ENCODE measurements at places on chromosomes 12 and 14. TPM values are rescaled to one million over a fixed set of nuclear protein-coding genes. Genes with fewer than 3 reads are reported as not detected.

- no peak overlapping the region for H3K4me3 ChIP-seq
- H3K27me3 ChIP-seq: no peaks in the 10 kb centered on the region
- no peak overlapping the region for H3K27ac ChIP-seq
- DNase-seq: no peak
- no peaks in the 10 kb centered on the region for H3K36me3 ChIP-seq
- no peaks in the 10 kb centered on the region for H3K4me1 ChIP-seq
Measured at GRCh38 chr14:27484633-27485032, 886.8 kb upstream of the NOVA1 start.

GRCh38 chr12:23008623-23009022 is 383.7 kb downstream of the ETNK1 start:
- H3K4me3 ChIP-seq: no peak overlapping the region
- H3K27ac ChIP-seq: no peak overlapping the region
- no peak for DNase-seq
- H3K36me3 ChIP-seq: no peaks in the 10 kb centered on the region
- H3K27me3 ChIP-seq: no peaks in the 10 kb centered on the region
- H3K4me1 ChIP-seq: no peaks in the 10 kb centered on the region

DNA sequence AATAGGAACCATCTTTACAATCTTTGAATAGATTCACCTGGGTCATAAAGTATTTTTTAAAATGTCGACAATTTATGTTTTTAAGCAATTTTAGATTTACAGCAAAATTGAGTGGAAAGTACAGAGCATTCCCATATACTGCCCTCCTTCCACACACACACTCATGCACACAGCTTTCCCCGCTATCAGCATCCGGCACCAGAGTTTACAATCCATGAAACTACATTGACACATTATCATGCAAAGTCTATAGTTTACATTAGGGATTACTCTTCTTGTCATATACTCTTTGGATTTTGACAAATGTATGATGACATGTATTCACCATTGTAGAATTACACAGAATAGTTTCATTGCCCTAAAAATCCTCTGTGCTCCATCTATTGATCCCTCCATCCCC is 9.0 kb upstream of the SYNE2 start:
- H3K27me3 ChIP-seq: no peaks in the 10 kb centered on the region
- no peak overlapping the region for H3K4me3 ChIP-seq
- no peaks in the 10 kb centered on the region for H3K36me3 ChIP-seq
- no peaks in the 10 kb centered on the region for H3K4me1 ChIP-seq
- no peak for DNase-seq

Gene CCNT1
- 54.0 TPM for total RNA-seq

DNA sequence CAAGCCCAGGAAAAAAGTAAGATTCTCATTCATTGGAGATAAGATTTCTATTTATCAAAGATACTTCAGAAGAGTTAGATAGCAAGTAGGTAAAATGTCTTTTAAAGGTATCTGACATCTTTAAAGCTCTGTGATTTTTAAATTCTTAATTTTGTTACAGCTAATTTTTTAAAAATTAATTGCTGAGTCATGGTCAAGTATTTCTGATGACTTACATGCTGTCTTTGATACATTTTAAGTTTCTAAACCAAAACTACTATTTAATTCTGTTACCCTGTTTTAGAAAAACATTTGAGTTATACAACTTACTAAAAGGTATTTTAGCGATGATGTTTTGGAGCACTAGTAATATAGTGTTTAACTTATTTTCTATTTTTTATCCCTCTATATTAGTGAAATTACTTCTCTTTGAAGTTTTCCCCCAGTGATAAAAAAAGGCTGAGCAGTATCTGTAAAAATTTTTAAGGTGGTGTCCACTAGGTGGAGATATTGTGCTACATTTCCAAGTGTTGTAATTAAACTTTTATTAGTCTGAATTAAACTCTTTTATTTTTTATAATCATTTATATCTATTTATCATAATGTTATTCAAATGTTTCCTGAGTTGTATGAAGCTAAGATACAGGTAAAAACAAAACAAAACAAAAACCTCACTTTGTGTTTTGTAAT is 11.5 kb downstream of the ALG10 start:
- DNase-seq: no peak
- no peaks in the 10 kb centered on the region for H3K27me3 ChIP-seq
- no peaks in the 10 kb centered on the region for H3K36me3 ChIP-seq

Gene IL22
- total RNA-seq: not detected

GRCh38 chr14:69501423-69501838 is 16.9 kb downstream of the PLEKHD1 start:
- H3K4me3 ChIP-seq: no peak overlapping the region
- no peaks in the 10 kb centered on the region for H3K4me1 ChIP-seq
- H3K36me3 ChIP-seq: no peaks in the 10 kb centered on the region
- H3K27ac ChIP-seq: no peak overlapping the region

DNA sequence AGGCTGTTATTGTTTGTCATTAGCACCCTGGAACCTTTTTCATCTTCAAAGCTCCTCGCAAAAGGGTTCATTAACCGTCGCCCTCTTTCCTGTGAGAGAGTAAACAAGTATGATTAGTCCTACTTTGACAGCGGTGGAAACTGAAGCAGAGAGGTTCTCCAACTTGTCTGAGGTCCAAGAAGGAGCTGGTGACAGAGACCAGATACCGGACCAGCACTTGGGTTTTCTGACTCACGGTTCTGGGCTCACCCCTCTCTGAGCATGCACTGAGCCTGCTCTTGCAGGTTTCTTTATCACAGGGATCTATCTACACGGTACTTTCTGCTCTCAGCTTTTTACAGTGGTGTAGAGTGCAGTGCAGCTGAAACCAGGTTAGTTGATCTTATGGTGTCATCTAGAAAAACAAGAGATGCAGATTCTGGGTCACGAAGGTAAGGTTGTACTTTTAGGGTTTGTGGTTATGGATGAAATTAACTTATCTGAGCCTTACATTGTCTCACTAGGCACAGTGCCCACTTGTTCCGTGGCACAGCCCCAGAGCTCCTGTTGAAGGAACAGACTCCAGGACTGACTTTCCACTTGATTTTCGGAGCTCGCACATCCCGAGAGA is 62.1 kb downstream of the PPP2R5C start:
- H3K27me3 ChIP-seq: no peaks in the 10 kb centered on the region
- peaks cover 16% of the 10 kb centered on the region for H3K36me3 ChIP-seq
- DNase-seq: peak; percentile 49
- peak overlapping the region; percentile 90 for H3K27ac ChIP-seq
- H3K4me1 ChIP-seq: peaks cover 73% of the 10 kb centered on the region

GRCh38 chr14:73289729-73290128 is 52.4 kb downstream of the PAPLN start:
- no peaks in the 10 kb centered on the region for H3K27me3 ChIP-seq
- H3K27ac ChIP-seq: no peak overlapping the region
- no peaks in the 10 kb centered on the region for H3K4me1 ChIP-seq
- peaks cover 68% of the 10 kb centered on the region for H3K36me3 ChIP-seq
- no peak overlapping the region for H3K4me3 ChIP-seq

- no peaks in the 10 kb centered on the region for H3K36me3 ChIP-seq
- DNase-seq: peak; percentile 57
- H3K27ac ChIP-seq: peak overlapping the region; percentile 57
- no peak overlapping the region for H3K4me3 ChIP-seq
- H3K27me3 ChIP-seq: no peaks in the 10 kb centered on the region
Measured at GRCh38 chr14:74852922-74853530, 22.9 kb downstream of the PROX2 start.

- no peaks in the 10 kb centered on the region for H3K36me3 ChIP-seq
- H3K27me3 ChIP-seq: no peaks in the 10 kb centered on the region
- H3K27ac ChIP-seq: no peak overlapping the region
- H3K4me3 ChIP-seq: no peak overlapping the region
- peaks cover 7% of the 10 kb centered on the region for H3K4me1 ChIP-seq
Measured at GRCh38 chr14:93909429-93910128, 17.6 kb upstream of the FAM181A start.

DNA sequence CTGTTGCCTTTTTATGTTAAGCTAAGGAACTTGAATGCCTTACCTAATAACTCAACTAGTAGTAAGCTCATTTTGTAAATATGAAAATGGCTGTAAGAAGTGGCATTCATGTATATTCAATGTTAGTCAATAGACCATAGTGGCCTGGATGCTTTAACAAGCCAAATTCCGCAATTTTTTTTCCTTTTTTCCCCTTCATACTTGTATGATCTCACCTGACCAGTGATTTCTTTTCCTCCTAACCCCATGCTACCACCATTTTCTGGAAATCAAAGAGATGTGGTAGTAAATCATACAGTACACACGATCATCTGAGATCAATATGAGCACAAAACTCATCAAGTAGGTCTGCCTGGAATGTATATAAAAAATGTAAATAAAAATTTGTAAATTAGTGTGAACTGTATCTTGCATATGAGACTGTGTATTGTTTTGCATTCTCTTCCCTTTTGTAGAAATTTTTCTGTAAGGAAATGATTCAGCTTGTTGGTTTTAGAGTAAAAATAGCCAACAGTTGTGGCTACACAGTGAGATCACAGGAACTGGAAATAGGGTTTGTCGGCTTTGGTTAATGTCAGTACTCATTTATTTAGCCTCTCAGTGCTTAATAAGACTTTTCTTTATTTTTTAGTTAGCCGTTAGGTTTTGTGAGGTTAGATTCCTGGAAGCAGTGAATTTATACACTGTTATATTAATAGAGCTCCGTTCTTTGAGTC is 62.5 kb downstream of the ETNK1 start:
- H3K36me3 ChIP-seq: no peaks in the 10 kb centered on the region
- peaks cover 19% of the 10 kb centered on the region for H3K4me1 ChIP-seq
- peak overlapping the region; percentile 30 for H3K27ac ChIP-seq
- no peak overlapping the region for H3K4me3 ChIP-seq
- no peak for DNase-seq

DNA sequence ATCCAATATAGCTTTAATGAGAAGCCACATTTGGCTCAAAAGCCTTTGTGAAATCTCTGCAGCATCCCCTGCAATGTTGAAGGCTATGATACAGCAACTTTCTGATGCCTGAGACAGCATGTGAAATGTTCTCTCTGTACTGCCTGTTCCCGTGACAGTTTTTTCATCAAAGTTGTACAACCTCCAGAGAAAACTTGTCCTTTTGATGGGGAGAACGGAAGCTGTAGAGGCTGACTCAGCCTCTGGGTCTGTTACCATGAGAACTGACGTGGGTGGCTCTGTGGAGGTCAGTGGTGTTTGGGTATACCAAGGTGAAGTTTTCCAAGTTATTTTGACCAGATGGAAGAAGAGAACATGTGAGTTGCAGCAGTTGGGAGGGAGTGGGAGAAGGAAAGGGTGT is 17.0 kb downstream of the SLC4A8 start:
- no peaks in the 10 kb centered on the region for H3K4me1 ChIP-seq
- H3K36me3 ChIP-seq: no peaks in the 10 kb centered on the region
- no peak overlapping the region for H3K27ac ChIP-seq
- DNase-seq: no peak
- no peak overlapping the region for H3K4me3 ChIP-seq

DNA sequence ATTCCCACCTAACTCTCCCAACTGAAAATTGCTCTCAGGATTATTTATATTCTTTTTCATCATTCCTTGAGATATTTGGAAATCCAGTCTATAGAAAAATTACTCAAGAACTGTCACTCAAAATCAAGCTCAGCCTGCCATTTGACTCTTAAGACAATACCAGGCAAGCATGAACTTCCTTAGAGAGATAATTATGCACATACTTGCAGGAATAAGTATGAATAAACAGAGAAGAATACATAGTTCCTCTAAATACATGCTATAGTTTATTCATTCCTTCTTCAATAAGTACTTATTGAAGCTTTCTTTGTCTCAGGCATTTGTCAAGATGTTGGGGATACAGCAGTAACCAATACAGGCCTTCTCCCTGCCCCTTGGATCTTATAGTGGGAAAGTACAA is 154.1 kb downstream of the SRGAP1 start:
- DNase-seq: no peak
- H3K36me3 ChIP-seq: no peaks in the 10 kb centered on the region
- H3K4me1 ChIP-seq: no peaks in the 10 kb centered on the region
- H3K27ac ChIP-seq: no peak overlapping the region
- no peaks in the 10 kb centered on the region for H3K27me3 ChIP-seq

- no peak overlapping the region for H3K4me3 ChIP-seq
- no peaks in the 10 kb centered on the region for H3K27me3 ChIP-seq
- no peak for DNase-seq
Measured at GRCh38 chr12:94726236-94726835, 76.0 kb upstream of the TMCC3 start.

DNA sequence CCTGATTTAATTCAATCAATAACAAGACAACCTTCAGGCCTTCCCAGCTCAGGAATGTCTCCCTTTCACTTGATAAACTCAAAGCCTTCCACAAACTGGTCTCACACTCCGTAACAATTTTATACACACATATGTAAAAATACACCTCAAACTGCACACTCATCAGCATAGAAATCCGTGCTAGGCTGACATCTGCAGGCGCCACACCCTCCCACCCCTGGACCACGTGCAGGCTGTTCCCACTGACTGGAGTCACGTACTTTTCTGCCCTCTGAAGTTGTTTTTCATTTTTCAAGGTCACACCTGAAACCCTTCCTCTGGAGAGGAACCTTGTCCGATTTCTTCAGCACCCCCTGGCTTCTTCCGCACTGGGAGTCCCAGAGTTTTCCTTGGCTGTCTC is 27.6 kb downstream of the FBXO21 start:
- DNase-seq: no peak
- no peaks in the 10 kb centered on the region for H3K4me1 ChIP-seq
- H3K27me3 ChIP-seq: no peaks in the 10 kb centered on the region
- no peak overlapping the region for H3K27ac ChIP-seq
- H3K4me3 ChIP-seq: no peak overlapping the region
- H3K36me3 ChIP-seq: peaks cover 68% of the 10 kb centered on the region

- H3K27me3 ChIP-seq: peaks cover 23% of the 10 kb centered on the region
- H3K36me3 ChIP-seq: no peaks in the 10 kb centered on the region
- H3K4me1 ChIP-seq: peaks cover 74% of the 10 kb centered on the region
- DNase-seq: no peak
Measured at GRCh38 chr14:92516966-92517506, 3.5 kb downstream of the RIN3 start.

GRCh38 chr14:47660158-47660557 is 15.2 kb downstream of the MDGA2 start:
- no peak for DNase-seq
- no peak overlapping the region for H3K4me3 ChIP-seq
- no peak overlapping the region for H3K27ac ChIP-seq
- H3K27me3 ChIP-seq: no peaks in the 10 kb centered on the region

Gene KRT77
- not detected for total RNA-seq
